Lower leg skin (tissue), 4 donors: ENCODE measurements at places on chromosomes 5 and 9. TPM values are rescaled to one million over a fixed set of nuclear protein-coding genes. Genes with fewer than 3 reads are reported as not detected.
A peak's percentile ranks its signal among the peaks of the same experiment; 100 is the strongest.

DNA sequence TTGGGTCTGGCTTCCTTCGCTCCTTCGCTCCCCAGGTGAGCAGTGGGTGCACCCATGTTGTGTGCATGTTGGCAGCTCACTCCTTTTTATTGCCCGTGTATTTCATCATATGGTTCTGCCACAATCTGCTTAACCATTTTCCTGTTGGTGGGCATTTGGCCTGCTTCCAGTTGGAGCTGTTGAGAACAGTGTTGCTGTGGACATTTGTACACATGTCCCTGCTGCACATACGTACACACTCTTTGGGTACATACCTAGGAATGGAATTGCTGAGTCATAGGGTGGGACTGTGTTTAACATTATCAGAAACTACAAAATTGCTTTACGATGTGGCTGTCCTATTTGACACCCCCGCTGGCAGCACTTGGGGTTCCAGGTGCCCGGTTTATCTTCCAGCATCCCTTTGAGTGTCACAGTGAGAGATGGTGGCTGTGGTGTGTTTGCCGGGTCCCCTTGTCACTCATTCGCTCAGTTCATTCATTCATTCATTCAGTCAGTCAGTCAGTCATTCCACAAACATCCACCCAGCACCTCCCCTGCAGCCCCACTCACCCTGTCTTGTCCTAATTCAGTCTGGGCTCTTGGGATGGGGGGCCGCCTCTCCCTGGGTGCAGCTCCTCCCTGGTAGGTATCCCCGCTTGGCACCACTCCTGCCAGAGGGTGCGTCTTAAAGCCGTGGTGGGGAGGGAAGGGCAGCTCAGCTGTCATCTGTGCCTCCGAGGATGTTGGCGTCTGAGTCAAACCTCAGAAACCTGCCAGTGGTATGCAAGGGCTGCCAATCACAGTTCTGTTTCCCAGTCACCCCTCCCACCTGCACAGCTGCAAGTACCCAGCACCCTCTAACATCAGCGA is 7.9 kb upstream of the FIBCD1 start:
- DNase-seq: no peak

GRCh38 chr5:34511063-34511462 is 145.1 kb upstream of the RAI14 start:
- DNase-seq: no peak

The ZNF883 gene
- total RNA-seq: 1.0 TPM

DNA sequence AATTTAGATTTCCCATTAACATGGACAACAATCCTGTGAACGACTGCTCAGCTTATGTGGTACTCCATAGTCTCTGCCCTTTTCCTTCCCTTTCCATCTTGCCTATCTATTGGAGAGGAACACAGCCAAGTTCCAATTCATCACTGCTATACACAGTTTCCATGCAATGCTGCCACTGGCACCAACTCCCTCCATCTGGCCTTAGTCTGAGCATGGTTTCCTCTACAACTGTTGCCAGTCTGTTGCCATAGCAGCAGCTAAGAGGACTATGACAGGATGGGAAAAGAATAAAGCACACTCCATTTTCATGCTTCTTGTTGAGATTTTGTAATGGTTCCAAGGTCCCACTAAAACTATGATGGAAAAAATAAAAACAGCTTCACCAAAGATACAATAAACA is 189.0 kb downstream of the HCN1 start:
- no peak for DNase-seq

- peak; percentile 73 for DNase-seq
Measured at GRCh38 chr9:121300283-121301119, 32.5 kb downstream of the GSN start.
